HS-5 (cell line): ENCODE measurements at places on chromosomes 5 and 9.

GRCh38 chr9:96858018-96858573 is 3.8 kb upstream of the ZNF782 start:
- DNase-seq: no peak

DNA sequence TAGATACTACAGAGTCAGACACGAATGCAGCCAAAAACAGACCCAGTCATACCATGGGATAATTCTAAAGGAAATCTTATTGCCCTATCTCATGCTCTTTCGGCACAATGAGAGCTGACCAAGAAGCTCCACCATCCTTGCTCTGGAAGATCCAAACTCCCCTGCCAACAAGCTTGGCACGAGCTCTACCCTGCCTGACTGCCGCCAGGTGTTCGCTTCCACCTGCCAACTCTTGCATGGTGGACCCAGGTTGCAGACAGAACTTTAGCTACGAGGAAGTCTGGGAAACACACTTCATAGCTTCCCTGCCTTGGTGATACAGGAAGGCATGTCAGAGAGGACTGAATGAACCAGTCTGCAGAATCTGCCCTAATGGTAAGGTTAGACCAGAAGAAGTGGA is 355.0 kb downstream of the DRD1 start:
- no peak for DNase-seq

GRCh38 chr9:77952635-77953328 is 78.8 kb downstream of the GNAQ start:
- no peak for DNase-seq

- DNase-seq: no peak
Measured at GRCh38 chr5:107558823-107559375, 111.8 kb downstream of the EFNA5 start.

GRCh38 chr9:125409637-125410521 is 148.3 kb downstream of the GAPVD1 start:
- DNase-seq: no peak

DNA sequence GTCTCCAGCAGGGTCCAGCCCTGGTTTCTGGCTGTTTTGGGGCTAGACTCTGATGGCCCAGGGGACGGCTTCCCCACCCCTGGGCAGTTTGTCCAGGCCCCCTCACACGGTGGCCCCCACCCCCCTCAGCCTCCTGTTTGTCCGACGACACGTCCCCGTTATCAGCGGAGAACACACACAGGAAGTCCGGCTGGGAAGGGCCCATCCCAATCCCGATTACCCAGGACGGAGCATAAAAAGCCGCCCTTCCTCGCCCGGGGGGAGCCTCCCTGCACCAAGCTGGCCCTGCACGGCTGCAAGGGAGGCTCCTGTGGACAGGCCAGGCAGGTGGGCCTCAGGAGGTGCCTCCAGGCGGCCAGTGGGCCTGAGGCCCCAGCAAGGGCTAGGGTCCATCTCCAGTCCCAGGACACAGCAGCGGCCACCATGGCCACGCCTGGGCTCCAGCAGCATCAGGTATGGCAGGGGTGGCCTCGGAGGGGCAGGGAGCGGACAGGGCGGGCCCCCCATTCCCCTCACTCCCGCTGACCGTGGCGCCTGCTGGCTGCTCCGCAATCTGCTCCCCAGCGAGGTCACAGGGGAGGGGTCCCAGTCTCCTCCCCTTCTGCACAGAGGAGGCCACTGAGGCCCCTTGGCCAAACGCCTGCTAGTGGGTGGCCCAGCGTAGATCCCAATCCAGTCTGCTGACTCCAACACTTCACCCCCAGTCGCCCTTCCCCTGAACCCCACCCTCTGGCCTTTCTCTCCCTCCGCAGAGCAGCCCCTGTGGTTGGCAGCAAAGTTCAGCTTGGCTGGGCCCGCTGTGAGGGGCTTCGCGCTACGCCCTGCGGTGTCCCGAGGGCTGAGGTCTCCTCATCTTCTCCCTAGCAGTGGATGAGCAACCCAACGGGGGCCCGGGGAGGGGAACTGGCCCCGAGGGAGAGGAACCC is at the start of gene EGFL7:
EGFL7 (plus strand) TSS at position 261 of the 926 bp plus-strand sequence. CDS start 5,367 bp downstream, outside the sequence.
- no peak for DNase-seq

DNA sequence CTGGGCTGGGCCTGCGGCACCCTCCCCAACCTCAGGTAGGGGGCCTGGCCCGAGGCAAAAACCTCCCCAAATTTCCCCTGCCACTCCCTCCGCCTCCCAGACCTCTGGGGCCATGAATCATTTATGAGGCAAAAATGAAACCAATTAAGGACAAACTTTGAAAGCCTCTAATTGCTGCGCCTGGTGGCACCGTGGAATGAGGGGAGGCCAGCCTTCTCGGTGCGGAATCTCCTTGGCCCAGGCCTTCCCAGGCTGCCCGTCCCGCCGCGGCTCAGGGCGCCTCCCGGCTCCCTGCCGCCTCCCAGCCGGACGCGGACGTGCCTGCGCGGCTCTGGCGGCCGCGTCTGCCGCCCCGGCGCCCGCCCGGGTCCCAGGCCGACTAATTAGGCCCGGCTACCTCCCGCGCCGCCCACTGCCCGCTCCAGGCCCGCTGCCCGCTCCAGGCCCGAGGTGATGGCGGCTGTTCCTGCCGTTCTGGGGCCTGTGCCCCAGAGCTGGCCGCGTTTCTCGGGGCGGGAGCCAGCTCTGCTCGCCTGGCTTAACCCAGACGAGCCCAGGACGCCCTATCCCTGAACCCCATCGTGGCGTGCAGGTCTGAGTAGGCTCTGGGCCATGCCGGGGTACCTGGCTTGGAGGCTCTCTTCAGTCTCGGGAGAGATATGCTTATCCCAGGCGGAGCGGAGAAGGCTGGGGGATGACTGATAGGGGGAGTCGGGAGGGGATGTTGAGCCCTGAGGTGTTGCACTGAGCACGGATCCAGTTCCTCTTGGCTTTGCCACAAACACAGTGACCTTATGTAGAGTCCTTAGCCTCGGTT is 20.1 kb downstream of the CXXC5 start:
- DNase-seq: peak; percentile 36

DNA sequence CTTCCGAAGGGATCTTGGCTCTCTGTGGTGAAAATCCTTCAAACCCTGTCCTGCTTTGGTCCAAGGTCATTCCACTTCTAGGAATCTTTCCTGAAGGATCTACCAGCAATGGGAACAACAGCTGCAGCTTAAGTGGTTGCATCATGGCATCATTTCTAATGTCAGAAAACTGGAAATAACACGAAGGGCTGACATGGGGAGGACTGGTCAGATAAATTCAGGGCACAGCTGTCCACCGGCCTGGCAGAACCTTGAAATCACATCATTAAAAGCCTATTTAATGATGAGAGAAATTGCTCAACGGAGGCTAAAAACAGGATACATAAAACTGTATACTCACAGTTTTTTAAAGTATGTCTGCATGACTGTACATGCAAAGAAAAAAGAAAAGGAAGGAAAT is 28.3 kb downstream of the OLFML2A start:
- DNase-seq: no peak

- no peak for DNase-seq
Measured at GRCh38 chr9:20320921-20321320, 301.4 kb downstream of the MLLT3 start.

- no peak for DNase-seq
Measured at GRCh38 chr5:88939300-88939699, 56.3 kb upstream of the MEF2C start.

DNA sequence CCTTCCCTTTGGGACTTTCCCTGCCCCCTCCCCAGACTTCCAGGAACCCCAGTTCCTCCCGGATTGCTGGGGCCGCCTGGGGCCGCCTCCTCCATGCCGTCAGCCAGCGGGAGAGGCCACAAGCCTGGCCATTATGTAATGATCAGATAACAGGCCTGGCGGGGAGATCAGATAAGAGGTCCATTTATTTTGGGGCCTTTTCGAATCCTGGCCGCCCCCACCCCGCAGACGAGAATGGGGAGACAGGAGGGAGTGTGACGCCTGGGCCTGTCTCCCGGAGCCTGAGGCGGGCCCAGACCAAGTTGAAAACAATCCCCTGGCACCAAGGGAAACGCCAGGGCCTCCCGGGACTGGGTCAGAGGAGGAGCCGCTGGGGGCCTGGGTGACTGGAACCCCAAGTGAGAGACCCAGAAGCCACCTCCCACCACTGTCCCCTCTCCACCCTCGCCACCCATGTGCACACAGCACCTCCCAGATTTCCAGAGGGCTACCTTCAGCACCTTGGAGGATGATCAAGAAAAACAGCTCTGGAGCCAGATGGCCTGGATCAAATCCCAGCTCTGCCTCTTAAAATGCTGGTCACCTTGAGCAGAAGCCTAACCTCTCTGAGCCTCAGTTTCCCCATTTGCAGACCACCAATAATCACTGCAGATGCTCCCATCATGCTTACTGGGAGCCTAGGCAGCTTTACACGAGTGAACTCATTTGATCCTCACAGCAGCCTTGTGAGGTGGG is 7.8 kb downstream of the ENG start:
- no peak for DNase-seq

DNA sequence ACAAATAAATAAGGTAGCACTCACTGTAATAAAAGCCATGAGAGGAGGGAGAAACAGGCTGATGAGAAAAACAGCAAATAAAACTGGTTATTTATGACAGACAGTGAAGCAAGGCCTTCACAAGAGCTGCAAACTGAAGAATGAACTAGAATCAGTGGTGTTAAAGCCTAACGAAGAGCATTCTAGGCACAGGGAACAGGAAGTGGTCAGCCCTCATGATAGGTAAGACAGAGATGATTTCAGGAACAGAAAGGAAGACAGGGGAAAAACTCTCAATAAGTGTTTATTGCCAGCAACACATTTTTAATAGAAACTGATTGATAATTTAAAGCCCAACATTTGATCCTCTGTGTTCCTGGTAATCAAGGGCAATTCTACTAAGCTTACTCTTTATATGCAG is 124.5 kb downstream of the EDIL3 start:
- DNase-seq: no peak

DNA sequence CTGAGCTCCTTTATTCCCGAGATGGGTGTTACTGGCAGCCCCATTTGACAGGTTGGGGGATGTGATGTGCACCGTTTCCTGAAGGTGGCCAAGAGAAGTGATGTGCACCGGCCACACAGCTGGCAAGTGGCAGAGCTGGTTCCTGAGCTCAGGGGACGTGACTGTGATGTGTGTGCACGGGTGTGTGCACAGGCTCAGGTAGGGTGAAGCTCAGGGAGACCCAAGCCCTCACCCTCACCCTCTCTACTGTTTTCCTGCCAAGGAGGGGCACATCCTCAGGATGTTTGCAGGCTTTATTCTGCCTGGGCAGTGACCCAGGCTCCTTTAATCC is 56.6 kb downstream of the WWC1 start:
- DNase-seq: no peak

DNA sequence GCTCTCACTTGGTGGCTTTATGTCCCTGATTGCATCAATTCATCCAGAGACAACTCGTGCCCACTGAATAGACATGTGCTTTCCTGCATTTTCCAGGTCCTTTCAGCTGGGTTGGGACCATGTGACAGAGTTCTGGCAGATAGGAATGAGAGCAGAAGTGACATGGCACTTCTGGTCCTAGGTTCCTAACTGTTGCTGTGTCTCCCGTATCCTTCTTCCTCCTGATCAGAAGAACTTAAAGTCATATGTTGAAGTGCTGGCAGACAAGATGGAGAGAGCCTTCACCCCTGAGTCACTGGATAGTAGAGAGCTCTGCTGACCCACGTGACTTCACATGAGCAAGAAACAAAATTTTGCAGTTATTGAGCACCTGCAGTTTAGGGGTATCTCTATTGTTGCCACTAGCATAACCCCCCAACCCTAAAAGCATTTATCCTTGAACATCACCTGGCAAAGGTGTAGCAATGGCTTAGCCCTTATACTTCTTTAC is 80.0 kb downstream of the NREP start:
- DNase-seq: no peak

DNA sequence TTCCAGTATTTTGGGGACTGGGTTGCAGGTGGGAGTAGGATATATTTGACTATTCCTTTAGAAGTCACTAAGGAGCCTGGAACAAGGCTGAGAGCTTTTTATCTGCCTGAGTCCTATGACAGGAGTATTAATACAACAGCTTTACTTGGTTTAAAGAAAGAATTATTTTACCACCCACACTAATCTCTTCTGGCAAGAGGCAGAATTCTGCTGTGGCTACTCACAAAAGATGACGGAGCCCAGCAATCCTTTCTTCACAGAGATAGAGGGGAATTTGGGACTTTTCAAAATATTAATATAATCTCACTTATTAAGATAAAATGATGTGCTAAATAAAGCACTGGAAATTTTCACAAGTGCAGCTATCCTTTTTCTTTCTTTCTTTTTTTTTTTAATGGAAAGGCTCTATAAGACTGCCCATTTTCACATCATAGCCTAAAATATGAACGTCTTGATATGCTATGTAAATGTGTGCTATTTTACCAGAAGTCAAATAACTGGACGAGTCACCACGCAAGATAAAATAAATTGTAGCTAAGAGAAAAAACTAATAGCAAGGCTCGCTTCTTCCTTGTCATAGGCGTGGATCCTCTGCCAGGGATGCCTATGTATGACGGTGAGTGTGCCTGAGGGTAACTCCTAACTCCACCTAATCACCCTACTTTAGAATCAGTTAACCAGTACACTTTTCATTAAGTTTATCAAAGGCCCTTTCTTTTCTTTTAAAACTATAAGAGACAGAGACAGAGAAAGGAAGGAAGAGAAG is 76.3 kb downstream of the ZNF608 start:
- DNase-seq: no peak

DNA sequence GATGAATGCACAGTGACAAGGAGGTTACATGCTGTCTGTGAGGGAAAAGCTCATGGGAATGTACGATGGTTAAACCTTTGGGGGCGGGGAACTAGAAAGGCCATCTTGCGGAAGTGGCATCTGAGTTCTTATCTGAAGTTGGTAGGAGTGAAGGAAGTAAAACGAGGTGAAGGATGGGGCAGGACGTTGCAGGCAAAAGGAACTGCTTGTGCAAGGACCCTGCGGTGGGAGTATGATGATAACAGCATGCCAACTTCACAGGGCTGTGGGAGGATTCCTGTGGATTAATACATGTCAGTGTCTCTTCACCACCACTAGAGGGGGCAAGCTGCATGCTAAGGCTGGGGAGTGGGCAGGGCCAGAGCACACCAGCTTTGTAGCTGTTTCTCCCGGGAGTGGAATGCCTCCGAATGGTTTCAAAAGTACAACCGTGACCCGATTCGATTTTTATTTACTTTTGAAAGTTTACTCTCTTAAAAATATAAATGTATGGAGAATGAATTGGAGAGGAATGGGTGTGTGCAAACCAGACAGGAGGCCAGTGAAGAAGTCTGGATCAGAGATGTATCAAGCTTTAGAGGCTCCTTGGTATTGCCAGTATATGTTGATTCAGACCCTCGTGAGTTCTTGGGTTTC is 62.5 kb downstream of the CYFIP2 start:
- peak; percentile 46 for DNase-seq

GRCh38 chr5:103724271-103724670 is 161.7 kb upstream of the NUDT12 start:
- no peak for DNase-seq

DNA sequence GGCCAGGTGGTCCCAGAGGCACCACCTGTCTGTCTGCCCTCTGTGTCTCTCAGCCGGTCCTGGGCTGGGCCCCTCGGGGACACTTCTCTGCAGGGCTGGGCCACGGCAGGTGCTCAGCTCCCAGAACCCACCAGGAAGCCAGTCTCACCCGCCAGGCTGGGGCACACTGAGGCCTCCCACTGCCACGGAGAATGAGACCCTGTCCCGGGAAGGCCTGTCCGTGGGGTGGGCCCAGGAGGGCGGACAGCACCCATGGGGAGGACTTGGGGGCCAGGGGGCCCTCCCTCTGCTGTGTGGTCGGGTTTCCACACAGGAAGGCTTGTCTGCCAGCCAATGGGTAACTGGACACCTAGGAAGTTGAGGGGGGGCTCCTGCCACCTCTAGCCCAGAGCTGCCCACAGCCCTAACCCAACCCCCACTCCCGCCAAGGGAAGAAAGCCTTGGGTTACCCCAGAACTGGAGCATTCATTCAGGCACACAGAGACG is 4.1 kb upstream of the TUBB4B start:
- no peak for DNase-seq

GRCh38 chr9:84140535-84141101 is 160.0 kb downstream of the RMI1 start:
- DNase-seq: no peak
